M059J (cell line): ENCODE measurements at places on chromosomes 13 and 19. TPM values are rescaled to one million over a fixed set of nuclear protein-coding genes. Genes with fewer than 3 reads are reported as not detected.

Gene PDX1
- total RNA-seq, result not detected in 2 replicates

- DNase-seq, result peak; percentile 20
Measured at GRCh38 chr13:46948338-46948737, 51.5 kb upstream of the HTR2A start.

DNA sequence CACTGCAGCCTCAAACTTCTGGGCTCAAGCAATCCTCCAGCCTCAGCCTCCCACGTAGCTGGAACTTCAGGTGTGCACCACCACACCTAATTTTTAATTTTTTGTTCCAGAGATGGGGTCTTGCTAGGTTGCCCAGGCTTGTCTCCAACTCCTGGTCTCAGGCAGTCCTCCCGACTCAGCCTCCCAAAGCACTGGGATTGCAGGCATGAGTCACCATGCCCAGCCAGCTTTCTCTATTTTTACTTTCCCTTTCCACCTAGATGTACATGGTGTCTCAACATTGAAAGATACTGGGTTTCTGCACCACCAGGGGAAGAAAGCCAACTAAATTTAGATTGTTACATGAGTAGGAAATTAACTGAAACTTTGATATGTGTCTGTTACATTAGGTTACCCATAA, 13.8 kb upstream of the ZNF846 start:
- DNase-seq, result peak; percentile 30

GRCh38 chr13:38624822-38625221, 62.1 kb upstream of the FREM2 start:
- no peak for DNase-seq

Gene FGF14
- total RNA-seq, result not detected in 2 replicates

GRCh38 chr19:12792051-12792852, 966 bp downstream of the JUNB start:
- peak; percentile 68 for DNase-seq

Gene ITGBL1
- total RNA-seq, result 13.9 and 21.4 TPM in 2 replicates
